ENCODE measurements at places on chromosomes 11 and 22. TPM values are rescaled to one million over a fixed set of nuclear protein-coding genes. Genes with fewer than 3 reads are reported as not detected.

ENTHD1 gene
- total RNA-seq: 0.11 TPM

CDC42BPG gene
- total RNA-seq: 0.07 TPM

DNA sequence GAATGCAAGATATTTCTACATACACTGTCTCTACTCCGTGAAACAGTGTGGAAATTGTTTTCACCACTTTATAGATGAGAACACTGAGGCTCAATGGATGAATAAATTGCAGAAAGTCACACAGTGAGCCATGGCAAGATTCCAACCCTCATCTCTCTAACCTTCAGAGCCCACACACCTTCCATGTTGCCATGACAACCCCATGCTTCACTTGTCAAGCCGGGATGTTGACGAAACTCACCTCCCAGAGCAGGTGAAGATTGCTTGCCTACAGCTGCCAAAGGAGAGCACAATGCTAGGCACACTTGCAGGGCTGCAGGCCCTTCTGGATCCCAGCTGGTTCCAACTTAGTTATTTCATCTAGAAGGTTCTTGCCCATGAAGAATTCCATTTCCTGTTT, 71.4 kb upstream of the SEZ6L start:
- no peak for DNase-seq

- DNase-seq: peak; percentile 96
Measured at GRCh38 chr11:10857709-10858438, at the start of gene ZBED5. Gene ZBED5 (minus strand): TSS chr11:10858053. CDS start chr11:10854945, 3,108 bp downstream.

DNA sequence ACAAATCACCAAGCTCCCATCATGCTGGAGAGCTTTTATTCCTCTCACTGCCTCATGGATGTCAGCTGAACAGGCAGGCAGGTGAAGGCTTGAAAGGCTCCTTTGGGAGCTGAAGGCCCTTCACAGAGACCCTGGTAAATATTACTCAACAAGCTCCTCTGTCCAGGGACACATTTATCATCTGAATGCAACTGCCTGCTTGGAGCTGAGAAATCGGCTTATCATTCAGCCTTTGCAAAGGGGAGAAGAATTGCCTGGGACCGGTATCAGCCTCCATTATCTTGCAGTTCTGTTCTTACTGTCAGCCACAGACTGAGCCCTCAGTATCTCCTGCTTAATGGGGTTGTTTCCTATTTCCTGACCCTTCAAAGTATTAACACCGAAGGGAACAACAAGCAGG, 113.8 kb upstream of the PITPNB start:
- no peak for DNase-seq

All from activated T-helper 2 cell treated with anti-CD3 and anti-CD28 coated beads, Interferon-gamma antibody, Interleukin-2, Interleukin-4, amounts not matched to agents 10 μg/mL and 5 μg/mL and 100 μg/mL, durations not matched to agents 14 hours and 24 hours and 36 hours (primary cell).